ENCODE measurements at places on chromosomes 5 and 9. TPM values are rescaled to one million over a fixed set of nuclear protein-coding genes. Genes with fewer than 3 reads are reported as not detected.

The RLN1 gene
- 0.39 TPM for total RNA-seq

The C1QTNF3 gene
- total RNA-seq: 1.1 TPM

The OMD gene
- not detected for total RNA-seq

The SPATA31C1 gene
- total RNA-seq: 0.15 TPM

The TYRP1 gene
- not detected for total RNA-seq

The PCDHB7 gene
- total RNA-seq: 0.52 TPM

The TPPP gene
- 0.48 TPM for total RNA-seq

The MIER3 gene
- total RNA-seq: 44.8 TPM

The ARHGEF39 gene
- 21.6 TPM for total RNA-seq

The PCDHGA9 gene
- 1.3 TPM for total RNA-seq

DNA sequence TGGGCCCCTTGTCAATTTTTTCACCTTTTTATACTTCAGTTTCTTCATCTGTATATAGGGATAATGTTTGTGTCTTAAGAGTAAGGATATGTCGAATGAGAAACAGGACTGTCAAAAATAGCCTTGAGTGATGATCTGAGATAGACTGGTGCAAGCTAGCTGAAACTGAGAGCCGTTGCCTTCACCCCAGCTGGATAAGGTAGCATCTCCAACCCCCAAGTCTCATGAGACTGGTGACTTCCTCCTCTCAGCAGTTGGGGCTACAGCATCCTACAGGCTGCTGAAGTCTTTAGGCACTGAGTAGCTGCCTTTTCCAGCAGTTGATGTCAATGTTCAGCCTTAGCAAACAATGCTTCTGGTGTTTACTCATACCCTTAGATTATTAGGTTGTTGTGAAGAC, 330.2 kb downstream of the OSTF1 start:
- H3K27me3 ChIP-seq: no peaks in the 10 kb centered on the region
- no peak overlapping the region for H3K4me3 ChIP-seq
- H3K36me3 ChIP-seq: no peaks in the 10 kb centered on the region
- H3K27ac ChIP-seq: no peak overlapping the region

- no peak overlapping the region for H3K4me3 ChIP-seq
- no peaks in the 10 kb centered on the region for H3K36me3 ChIP-seq
- H3K4me1 ChIP-seq: no peaks in the 10 kb centered on the region
- DNase-seq: no peak
- H3K27ac ChIP-seq: no peak overlapping the region
These were observed 31.0 kb upstream of the ZFR start for GRCh38 chr5:32475334-32476097.

DNA sequence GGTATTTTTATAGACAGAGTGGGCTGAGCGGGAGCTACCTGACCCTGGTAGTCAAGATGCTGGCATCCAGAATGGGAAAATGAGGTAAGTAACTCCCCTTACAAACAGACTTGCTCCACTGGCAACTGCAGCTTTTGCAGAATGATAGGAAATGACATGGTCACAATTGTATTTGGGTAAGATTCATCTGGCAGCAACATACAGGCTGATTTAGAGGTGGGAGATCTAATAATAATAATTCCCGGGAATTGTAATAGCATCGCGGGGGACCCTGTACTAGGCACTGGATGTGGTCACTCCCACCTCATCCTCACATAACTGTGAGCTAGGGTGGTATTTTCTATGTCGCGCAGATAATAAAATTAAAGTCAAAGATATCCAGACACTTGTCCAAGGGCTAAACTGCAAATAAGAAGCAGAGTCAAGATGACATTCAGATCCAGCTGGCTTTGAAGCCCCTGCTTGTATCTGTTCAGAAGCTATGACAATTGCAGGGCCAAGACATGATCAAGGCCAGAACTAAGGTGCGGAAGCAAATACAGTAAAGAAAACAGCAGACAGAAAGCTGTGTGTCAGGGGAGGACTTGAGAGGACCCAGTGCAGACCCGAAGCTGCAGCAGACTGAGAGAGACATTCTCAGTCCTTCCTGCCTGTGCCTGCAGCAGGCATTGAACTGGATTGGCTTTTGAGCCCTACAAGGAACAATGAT, 507.2 kb downstream of the BNC2 start:
- peak; percentile 10 for DNase-seq
- no peaks in the 10 kb centered on the region for H3K27me3 ChIP-seq
- H3K4me3 ChIP-seq: no peak overlapping the region
- peaks cover 4% of the 10 kb centered on the region for H3K36me3 ChIP-seq

GRCh38 chr9:127742435-127743088, 7.5 kb upstream of the TOR2A start:
- no peaks in the 10 kb centered on the region for H3K27me3 ChIP-seq
- peak; percentile 98 for DNase-seq
- no peaks in the 10 kb centered on the region for H3K4me1 ChIP-seq
- no peak overlapping the region for H3K27ac ChIP-seq

DNA sequence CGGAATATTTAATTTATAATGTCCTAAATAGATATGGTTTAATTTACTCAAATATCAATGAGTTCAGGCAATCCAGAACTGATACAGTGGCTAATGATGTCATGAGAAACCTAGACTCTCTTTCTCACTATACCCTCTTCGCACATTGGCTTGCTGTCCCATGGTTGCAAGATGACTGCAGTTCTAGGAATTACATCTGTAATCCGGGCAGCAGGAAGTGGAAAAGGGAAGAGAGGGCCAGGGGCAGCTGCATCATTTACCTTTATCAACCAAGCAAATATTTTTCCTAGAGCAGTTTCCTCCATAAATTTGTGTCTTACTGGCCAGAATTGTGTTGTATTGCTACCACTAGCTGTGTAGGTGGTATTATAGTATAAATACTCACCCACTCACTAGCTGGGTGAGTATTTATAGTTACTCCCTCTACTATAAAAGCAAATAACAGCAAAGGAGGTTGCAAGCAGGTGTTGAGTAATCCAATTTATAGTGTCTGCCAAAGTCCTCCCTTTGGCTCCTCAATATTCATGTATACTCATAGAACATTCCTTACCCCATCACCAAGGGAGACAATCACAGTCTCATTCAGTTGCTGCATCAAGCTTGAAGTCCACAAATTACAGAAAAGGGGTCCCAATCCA, 168.8 kb downstream of the DROSHA start:
- H3K36me3 ChIP-seq: peaks cover 4% of the 10 kb centered on the region
- peaks cover 3% of the 10 kb centered on the region for H3K4me1 ChIP-seq
- no peaks in the 10 kb centered on the region for H3K27me3 ChIP-seq
- H3K4me3 ChIP-seq: no peak overlapping the region

DNA sequence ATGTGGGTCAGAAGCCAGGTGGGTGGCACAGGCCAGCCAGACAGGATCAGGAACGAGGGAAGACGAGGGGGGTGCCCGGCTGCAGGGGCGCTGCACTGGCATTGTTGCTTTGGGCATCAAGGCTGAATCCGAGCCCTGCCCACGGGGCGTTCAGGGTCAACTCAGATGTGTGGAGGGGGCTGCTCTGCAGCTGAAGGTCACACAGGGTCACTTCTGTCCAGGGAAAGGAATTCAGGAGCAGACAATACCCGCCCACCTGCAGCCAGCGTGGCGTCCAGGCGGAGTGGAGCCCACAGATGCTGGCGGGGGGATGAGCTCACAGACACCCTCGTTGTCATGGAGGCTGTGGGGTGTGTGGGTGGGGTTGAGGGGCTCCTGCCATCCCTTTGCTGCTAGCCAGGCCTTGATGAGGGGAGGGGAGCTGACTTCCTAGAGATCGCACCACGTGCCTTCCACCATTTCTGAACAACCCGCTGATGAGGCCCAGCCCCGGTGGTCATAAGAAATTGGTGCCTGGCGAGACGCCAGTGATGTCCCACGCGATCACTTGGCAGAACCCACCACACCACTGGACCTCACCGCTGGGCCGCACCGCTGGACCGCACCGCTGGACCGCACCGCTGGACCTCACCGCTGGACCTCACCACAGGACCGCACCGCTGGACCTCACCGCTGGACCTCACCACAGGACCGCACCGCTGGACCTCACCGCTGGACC, 31.2 kb downstream of the MRPL36 start:
- no peak overlapping the region for H3K27ac ChIP-seq
- no peaks in the 10 kb centered on the region for H3K4me1 ChIP-seq
- H3K27me3 ChIP-seq: no peaks in the 10 kb centered on the region
- H3K36me3 ChIP-seq: no peaks in the 10 kb centered on the region

DNA sequence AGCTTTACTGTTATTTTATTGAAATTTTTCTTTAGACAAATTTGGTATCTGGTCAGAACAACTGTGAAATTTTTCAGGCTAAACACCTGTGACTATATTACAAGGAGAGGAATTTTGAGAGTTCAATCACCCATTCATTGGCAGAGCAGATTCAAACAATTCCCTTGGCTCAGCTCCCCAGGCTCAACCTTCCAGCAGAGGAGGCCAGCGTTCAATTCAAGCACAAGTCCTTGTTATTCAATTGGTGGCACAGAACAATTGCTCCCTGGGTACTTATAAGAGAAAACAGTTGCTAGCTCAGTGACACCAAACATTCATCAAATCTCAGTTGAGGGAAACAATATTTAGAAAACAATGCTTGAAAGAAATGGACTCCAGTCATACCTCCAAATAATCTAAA, 83.3 kb downstream of the SUSD1 start:
- H3K4me3 ChIP-seq: no peak overlapping the region
- H3K36me3 ChIP-seq: peaks cover 13% of the 10 kb centered on the region
- peak; percentile 46 for DNase-seq
- no peaks in the 10 kb centered on the region for H3K27me3 ChIP-seq

GRCh38 chr9:495739-496138, 281.1 kb downstream of the DOCK8 start:
- no peaks in the 10 kb centered on the region for H3K27me3 ChIP-seq
- H3K27ac ChIP-seq: no peak overlapping the region
- no peaks in the 10 kb centered on the region for H3K36me3 ChIP-seq
- DNase-seq: no peak
- H3K4me1 ChIP-seq: no peaks in the 10 kb centered on the region

GRCh38 chr5:53503562-53504218, 23.3 kb downstream of the FST start:
- H3K27me3 ChIP-seq: no peaks in the 10 kb centered on the region
- DNase-seq: no peak
- H3K27ac ChIP-seq: no peak overlapping the region
- no peak overlapping the region for H3K4me3 ChIP-seq
- H3K36me3 ChIP-seq: peaks cover 20% of the 10 kb centered on the region

- H3K27ac ChIP-seq: no peak overlapping the region
- DNase-seq: no peak
- H3K4me1 ChIP-seq: peaks cover 3% of the 10 kb centered on the region
- H3K27me3 ChIP-seq: no peaks in the 10 kb centered on the region
These were observed 79.9 kb downstream of the GAPVD1 start for GRCh38 chr9:125341566-125341965.

- H3K4me1 ChIP-seq: no peaks in the 10 kb centered on the region
- no peak overlapping the region for H3K27ac ChIP-seq
- DNase-seq: no peak
These were observed 36.3 kb upstream of the SPINK5 start for GRCh38 chr5:148027505-148027904.

GRCh38 chr5:7976411-7977190, 107.7 kb downstream of the MTRR start:
- H3K4me3 ChIP-seq: no peak overlapping the region
- DNase-seq: no peak
- H3K4me1 ChIP-seq: no peaks in the 10 kb centered on the region
- H3K27me3 ChIP-seq: no peaks in the 10 kb centered on the region
- H3K36me3 ChIP-seq: no peaks in the 10 kb centered on the region

GRCh38 chr5:178398901-178399700, 166.5 kb upstream of the PHYKPL start:
- H3K36me3 ChIP-seq: no peaks in the 10 kb centered on the region
- no peaks in the 10 kb centered on the region for H3K4me1 ChIP-seq
- no peaks in the 10 kb centered on the region for H3K27me3 ChIP-seq
- no peak overlapping the region for H3K27ac ChIP-seq

DNA sequence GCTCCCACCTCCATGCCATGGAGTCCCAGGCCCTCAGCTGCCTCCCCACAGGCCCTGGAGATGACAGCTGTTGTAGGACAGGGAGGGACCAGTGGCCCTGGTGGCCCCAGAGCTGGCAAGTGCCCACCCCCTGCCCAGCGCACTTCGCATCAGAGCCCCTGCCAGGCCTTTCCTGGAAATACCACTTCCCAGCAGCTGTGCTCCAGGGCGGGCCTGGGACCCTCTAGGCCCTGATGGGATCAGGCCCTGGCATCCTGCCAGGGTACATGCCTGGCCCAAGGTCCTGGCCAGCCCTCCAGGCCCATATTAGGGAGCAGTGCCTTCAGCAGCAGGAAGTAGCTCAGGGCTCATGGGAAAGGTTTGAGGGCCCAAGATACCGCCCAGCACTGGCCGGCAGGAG, 2.5 kb downstream of the KCNT1 start:
- no peaks in the 10 kb centered on the region for H3K36me3 ChIP-seq
- H3K4me3 ChIP-seq: no peak overlapping the region
- DNase-seq: no peak
- H3K27me3 ChIP-seq: no peaks in the 10 kb centered on the region

DNA sequence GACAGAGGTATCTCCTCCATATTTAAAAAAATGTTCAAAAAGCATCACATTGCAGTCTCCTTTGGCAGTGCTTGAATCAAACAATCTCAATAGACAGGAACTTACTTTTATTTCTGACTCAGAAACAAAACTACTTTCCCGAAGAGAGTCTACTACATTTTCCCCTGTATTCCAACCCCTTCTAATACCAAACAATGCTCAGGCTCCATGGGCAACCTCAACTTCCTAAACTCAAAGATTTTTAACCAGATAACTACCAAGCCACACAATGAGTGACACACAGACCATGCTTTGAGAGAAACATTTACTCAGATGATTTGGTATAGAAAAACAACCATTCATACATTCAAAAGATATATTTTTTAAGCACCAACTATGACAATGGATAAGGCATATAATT, 70.5 kb downstream of the APBA1 start:
- H3K4me3 ChIP-seq: no peak overlapping the region
- no peaks in the 10 kb centered on the region for H3K27me3 ChIP-seq
- H3K4me1 ChIP-seq: no peaks in the 10 kb centered on the region
- H3K27ac ChIP-seq: no peak overlapping the region
- no peaks in the 10 kb centered on the region for H3K36me3 ChIP-seq

- no peak overlapping the region for H3K4me3 ChIP-seq
- no peak overlapping the region for H3K27ac ChIP-seq
- no peaks in the 10 kb centered on the region for H3K27me3 ChIP-seq
- H3K4me1 ChIP-seq: 0 out of 2 replicates have a peak, but pooled peaks cover 3% of the 10 kb centered on the region
These were observed 89.8 kb downstream of the PTTG1 start for GRCh38 chr5:160511280-160511929.

DNA sequence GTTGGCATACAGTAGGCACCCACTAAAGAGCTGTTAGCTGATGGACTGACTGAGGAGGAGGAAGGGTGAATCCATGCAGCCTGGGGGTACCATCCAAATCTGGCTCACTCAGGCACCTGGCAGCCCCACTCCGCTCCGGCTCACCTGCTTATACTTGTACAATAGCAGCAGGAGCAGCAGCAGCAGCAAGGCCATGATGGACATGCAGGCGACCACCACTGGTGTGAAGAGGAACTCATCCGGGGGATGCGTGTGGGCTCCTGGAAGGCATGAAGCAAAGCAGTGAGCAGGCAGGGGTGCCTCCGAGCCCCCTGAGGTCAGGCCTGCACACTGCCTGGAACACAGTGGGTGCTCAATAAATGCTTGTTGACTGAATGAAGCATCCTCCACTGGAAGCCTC, 18.3 kb downstream of the CSF1R start:
- H3K4me1 ChIP-seq: no peaks in the 10 kb centered on the region
- no peak overlapping the region for H3K27ac ChIP-seq
- no peak for DNase-seq
- no peak overlapping the region for H3K4me3 ChIP-seq

GRCh38 chr5:125394661-125395280, 648.3 kb upstream of the ZNF608 start:
- no peak overlapping the region for H3K27ac ChIP-seq
- no peak overlapping the region for H3K4me3 ChIP-seq
- no peaks in the 10 kb centered on the region for H3K27me3 ChIP-seq
- no peaks in the 10 kb centered on the region for H3K4me1 ChIP-seq

Measured in H9 (cell line).